ENCODE measurements at places on chromosomes 3 and 15. TPM values are rescaled to one million over a fixed set of nuclear protein-coding genes. Genes with fewer than 3 reads are reported as not detected.

NMB gene
- total RNA-seq = 2.3 TPM

ECT2 gene
- 2.4 TPM for total RNA-seq

NSMCE3 gene
- total RNA-seq = 2.9 TPM

NKIRAS1 gene
- total RNA-seq = 8.8 TPM

ACTRT3 gene
- 1.1 TPM for total RNA-seq

KCNAB1 gene
- 1.8 TPM for total RNA-seq

CCR9 gene
- total RNA-seq = not detected

ARRDC4 gene
- 5.0 TPM for total RNA-seq

C3orf22 gene
- total RNA-seq = not detected
